ENCODE measurements at places on chromosomes 1 and 21. TPM values are rescaled to one million over a fixed set of nuclear protein-coding genes. Genes with fewer than 3 reads are reported as not detected.

DNA sequence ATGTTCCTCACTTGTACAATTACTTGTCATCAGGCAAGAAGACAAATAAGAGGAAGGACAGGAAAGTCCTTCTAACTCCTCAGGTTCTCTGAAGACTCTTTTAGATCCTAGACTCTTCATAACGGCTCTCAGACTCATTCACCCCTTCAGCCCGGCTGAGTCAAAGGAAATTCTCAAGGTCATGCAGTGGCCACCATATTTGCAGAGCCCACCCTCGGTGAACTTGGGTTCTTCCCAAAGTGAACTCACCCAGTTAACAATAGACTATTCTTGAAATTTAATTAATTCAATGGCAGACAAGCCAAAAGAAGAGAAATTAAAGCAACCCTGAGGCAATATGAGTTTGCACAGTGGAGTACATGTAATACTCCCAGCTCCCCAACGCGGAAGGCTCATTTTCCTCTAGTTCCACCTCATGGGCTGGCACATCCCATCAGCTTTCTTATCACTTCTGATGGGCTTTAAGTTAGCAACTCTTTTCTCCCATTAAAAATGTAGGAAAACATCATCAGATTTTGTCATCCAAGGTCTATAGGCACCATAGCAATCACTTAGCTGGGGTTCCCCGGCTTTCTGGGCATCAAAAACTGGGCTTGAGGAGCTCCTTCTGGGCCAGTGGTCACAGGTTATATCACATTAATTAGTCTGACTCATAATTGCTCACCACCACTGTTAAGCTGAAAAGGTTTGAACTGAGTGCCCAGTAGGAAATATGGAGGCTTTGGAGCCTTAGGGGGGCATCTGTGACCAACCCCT is 27.8 kb upstream of the TIAM1 start:
- peak; percentile 54 for DNase-seq

DNA sequence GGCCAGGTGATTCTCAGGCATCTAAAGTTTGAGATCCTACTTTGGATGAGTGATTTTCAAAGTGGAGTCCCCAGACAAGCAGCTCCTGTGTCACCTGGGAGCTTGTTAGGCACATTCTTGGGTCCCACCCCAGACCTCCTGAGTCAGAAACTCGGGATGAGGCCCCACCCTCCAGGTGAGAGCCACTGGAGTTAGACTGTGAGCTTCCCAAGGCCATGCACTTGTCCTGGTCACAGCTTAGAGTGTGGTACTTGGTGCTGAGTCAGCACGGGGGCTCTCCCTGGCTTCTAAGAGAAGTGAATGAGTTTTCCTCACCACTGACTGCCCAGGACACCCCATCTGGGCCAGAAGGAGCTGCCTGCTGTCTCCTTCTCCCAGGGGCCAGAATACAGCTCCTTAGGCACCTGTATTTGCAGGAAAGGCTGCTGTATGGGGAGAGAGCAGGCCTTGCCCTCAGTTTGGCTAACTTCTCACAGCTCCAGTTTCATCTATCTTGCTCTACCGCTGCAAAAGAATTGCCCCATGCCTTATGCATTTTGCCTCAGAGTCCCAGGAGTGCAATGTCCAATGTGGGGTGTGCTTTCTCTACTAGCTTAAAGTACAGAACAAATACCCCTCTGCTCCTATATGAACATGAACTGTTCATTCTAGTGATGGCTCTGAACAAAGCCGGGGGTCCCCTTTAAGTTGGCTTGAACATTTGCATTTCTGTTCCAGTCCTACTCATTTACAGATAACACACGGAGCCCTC is 98.1 kb downstream of the PSMG1 start:
- DNase-seq: no peak

The IQGAP3 gene
- 64.1 TPM for total RNA-seq

GRCh38 chr1:12614402-12615158 is 3.4 kb downstream of the DHRS3 start:
- no peak for DNase-seq

The FCRL3 gene
- total RNA-seq: not detected
